ENCODE measurements at places on chromosomes 6 and 20.

GRCh38 chr6:45920819-45921511 is 94.7 kb downstream of the CLIC5 start:
- DNase-seq: no peak

DNA sequence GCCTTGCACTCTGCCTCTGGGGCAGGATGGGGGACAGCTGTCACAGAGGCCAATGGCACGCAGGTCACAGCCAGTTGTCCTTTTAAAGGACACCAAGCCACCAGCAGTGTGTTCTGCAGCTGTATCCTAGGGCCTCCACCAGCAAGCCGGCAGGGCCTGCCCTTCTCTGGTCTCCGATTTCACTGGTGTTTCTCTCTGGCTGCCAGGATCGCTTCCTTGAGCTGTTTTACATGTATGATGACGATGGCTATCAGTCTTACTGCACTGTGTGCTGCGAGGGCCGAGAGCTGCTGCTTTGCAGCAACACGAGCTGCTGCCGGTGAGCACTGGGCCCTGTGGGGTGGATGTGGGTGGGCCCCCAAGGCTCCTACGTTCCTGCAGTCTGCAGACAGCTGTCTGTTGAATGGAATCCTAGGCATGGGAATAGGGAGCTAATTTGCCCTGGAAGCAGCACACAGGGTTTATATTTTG is 22.7 kb upstream of the MAPRE1 start:
- DNase-seq: no peak

DNA sequence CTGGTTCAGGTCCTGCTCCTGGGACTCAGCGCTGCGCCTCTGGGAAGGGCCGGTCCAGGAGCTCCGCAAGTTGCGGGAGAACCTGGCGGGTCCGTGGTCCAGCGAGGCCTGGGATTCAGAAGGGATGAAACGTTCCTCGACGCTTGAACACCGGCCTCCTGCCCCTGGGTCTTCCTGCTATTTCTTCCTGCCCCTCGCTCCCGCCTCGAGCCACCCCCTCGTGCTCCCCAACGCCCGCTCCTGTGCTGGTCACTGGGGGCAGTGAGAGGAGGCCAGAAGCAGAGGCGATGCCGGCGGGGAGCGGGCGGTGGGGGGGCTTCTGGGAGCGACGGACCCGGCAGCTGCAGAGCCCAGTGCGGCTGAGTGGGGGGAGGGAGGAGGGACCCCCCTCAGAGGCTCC is 20.8 kb upstream of the KIF25 start:
- DNase-seq: no peak

- no peak for DNase-seq
Observed at GRCh38 chr20:64069614-64070243, 6.7 kb downstream of the TCEA2 start.

DNA sequence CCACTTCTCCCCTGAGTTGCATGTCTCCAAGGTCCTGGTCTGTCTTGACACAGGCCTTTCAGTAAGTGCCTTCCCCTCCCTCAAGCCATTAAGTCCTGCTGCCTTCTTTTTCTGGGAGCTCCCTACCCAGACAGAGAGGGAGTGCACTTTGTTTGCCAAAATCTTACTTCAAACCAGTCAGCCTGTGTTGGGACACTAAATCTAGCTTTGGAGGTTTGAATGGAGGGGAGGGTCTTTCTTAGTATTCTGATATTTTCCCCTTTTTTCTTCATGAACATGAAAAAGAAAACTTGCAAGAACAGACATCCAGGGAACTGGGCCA is 170.7 kb upstream of the PMEPA1 start:
- no peak for DNase-seq

DNA sequence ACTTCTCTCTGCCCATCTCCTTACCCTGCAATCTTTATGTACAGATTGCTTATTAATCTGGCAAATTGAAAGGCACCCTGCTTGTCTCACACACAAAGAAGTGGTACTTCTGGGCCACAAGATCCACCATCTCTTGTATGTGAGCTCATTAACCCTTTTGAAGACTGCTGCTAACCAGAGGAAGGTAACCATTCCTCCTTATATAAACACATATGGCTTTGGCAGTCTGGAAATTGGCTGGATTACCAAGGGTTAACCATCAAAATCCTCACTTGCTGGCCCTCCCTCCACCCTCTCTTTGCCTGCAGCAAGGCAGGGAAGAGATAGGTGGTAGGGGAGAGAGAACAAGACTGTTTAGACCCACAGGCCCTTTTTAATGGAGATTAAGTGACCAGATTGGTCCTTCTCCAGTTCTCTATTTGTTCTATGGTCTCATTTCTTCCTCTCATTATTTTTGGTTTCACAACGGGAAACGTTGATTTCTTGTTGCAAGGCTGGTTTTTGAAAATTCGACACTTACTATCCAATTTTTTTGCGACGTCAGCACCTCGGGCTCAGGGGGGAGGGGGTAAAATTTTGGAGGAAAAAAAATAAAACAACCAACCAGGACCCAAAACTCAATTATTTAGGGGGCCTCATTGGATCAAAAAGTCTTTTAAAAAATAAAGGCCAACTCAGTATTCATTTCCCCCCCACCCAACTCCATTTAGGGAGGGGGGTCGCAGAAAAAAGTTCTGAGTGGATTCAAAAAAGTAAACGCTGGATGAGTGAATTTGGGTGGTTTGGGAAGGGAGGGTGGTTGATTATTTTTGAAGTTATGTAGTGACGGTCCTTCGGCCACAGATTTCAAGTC is 859 bp downstream of the PPP1R10 start:
- no peak for DNase-seq

DNA sequence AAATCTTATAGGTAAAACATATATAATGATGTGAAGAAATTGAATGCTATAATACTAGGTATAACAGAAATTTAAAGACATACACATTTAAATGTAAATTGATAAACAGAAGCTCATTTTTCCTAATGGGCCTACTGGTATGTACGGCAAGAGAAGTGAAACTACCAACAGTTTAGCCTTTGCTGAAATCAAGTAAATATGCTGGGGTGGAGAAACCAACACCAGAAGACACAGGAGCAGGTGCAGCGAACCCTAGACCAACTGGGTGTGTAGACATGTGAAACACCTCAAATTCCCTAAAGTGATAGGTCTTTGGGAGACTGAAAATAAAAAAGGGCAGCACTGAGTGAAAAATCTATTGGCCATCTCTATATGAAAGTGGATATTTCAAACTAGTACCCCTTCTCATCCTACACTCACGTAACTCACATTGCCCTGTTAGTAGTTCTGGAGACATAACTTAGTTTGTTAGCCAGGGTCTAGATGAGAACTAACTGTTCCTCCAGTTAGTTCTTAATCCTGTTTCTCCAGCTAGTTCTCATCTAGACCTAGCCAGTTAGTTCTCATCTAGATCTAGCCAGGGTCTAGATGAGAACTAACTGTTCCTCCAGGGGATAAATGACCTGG is 53.1 kb downstream of the SLC35D3 start:
- no peak for DNase-seq

- no peak for DNase-seq
Observed at GRCh38 chr6:153073841-153074240, 57.2 kb downstream of the RGS17 start.

DNA sequence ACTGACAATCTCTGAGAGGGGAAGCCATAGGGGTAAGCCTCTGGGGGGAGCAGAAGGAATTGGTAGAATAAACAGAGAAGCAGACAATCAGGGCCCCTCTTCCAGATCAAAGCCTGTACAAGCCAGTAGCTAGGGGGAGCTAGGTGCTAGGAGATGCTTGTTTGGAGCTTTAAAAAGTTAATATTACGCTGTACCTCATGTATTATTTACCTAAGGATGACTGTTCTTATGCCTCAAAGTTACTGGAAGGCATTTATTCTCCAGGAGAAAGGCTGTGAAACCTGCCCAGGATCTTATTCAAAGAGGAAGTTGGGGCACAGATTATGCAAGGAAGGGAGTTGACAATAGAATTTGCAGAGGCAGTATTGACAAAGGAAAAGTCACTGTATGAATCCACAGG is 111.8 kb upstream of the SLC35F1 start:
- DNase-seq: no peak

GRCh38 chr6:43796903-43797890 is 27.2 kb downstream of the VEGFA start:
- no peak for DNase-seq

DNA sequence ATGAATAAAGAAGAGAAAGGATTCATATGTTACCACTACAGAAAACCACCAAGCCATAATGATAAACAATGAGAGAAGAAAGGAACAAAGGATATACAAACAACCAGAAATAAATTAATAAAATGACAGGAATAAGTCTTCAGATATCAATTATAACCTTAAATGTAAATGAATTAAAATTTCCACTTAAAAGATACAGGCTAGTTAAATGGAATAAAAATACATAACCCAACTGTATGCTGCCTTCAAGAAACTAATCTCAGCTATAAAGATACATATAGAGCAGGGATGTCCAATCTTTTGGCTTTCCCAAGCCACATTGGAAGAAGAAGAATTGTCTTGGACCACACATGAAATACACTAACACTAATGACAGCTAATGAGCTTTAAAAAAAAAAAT is 135.9 kb upstream of the GJE1 start:
- no peak for DNase-seq

Measured in NT2/D1 (cell line).